ENCODE measurements at places on chromosomes 6 and 20. TPM values are rescaled to one million over a fixed set of nuclear protein-coding genes. Genes with fewer than 3 reads are reported as not detected.

DNA sequence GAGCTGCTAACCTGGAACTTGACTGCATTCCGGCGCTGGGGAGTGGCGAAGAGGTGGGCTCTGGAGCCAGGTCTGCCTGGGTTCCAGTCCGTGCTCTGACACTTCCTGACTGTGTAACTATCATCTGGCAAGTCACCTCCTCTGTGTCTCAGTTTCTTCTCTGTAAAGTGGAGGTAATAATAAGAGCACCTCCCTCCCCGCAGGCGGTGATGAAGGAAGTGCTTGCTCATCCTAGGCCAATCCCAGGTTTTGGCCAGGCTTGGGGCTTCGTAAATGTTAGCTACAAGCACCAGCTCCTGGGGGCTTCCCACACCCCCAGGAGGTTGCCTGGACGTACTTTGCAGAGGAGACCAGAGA is 32.8 kb downstream of the SNAI1 start:
- H3K4me3 ChIP-seq: no peak overlapping the region
- no peaks in the 10 kb centered on the region for H3K36me3 ChIP-seq
- H3K27ac ChIP-seq: no peak overlapping the region
- no peak for DNase-seq
- H3K27me3 ChIP-seq: no peaks in the 10 kb centered on the region

GRCh38 chr6:51360287-51360686 is 541.6 kb downstream of the TFAP2B start:
- H3K36me3 ChIP-seq: no peaks in the 10 kb centered on the region
- DNase-seq: no peak
- no peaks in the 10 kb centered on the region for H3K4me1 ChIP-seq
- no peak overlapping the region for H3K4me3 ChIP-seq

- H3K36me3 ChIP-seq: no peaks in the 10 kb centered on the region
- H3K27me3 ChIP-seq: no peaks in the 10 kb centered on the region
- no peak overlapping the region for H3K4me3 ChIP-seq
- no peak overlapping the region for H3K27ac ChIP-seq
- DNase-seq: no peak
Observed at GRCh38 chr6:146870760-146871159, 272.0 kb downstream of the ADGB start.

Gene LAMP5
- not detected for total RNA-seq

Gene ZBTB46
- total RNA-seq: 7.3 TPM

Gene CEP162
- 2.3 TPM for total RNA-seq

DNA sequence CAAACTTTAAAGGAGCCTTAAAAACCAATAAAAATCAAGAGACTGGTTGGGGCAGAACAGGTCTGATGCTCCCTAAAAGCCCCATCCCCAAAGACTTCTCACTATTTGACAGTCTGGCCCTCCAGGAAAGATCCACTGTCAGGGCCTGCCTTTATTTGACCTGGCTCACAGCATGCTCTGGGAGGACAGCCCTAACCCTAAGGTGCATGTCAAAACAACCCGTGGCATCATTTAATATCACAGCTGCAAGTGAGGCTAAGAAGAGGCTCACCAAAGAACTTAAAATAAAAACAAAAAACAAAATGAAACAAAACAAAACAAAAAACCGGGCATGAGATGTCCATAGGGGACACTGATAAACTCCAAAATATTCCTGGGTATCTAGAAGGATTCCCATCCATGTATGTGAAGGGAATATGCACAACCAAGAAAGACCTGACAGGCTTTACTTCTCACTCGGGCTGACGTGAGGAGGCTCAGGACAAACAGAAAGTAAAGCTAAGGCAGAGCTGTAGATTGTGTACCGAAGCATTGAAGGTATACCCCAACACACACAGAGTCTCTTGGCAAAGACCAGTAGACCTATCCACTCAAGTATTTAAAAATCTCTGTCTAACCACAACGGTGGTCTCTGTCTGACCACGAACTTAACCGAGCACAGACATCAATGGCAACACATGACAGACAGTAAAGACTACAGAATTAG is 57.3 kb downstream of the AHI1 start:
- no peak for DNase-seq
- no peaks in the 10 kb centered on the region for H3K27me3 ChIP-seq
- no peaks in the 10 kb centered on the region for H3K4me1 ChIP-seq
- H3K36me3 ChIP-seq: no peaks in the 10 kb centered on the region
- no peak overlapping the region for H3K27ac ChIP-seq
- H3K4me3 ChIP-seq: no peak overlapping the region

DNA sequence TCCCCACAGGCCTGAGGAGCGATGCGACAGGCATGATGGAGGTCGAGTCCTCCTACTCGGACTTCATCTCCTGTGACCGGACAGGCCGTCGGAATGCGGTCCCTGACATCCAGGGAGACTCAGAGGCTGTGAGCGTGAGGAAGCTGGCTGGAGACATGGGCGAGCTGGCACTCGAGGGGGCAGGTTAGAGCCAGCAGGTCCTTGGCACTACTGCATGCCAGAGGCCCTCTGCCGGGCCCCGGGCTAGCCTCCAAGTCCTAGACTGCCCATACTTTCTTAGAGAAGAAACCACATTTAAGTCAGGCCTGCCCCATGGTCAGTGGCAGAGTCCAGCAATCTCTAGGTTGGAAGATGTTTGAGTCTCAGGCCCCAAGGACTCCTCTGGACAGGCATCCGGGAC is 32.1 kb downstream of the PKIG start:
- H3K27ac ChIP-seq: no peak overlapping the region
- no peak for DNase-seq
- no peaks in the 10 kb centered on the region for H3K36me3 ChIP-seq
- peaks cover 4% of the 10 kb centered on the region for H3K4me1 ChIP-seq
- H3K4me3 ChIP-seq: no peak overlapping the region
- no peaks in the 10 kb centered on the region for H3K27me3 ChIP-seq

Gene VSX1
- total RNA-seq: not detected

Gene EPB41L1
- total RNA-seq: 48.2 TPM

Gene RIN2
- total RNA-seq: 69.8 TPM
